ENCODE measurements at places on chromosomes 12 and 14.

GRCh38 chr12:103829092-103829491 lies 11.9 kb downstream of the NT5DC3 start:
- DNase-seq = no peak

- DNase-seq = no peak
Observed at GRCh38 chr12:111367661-111368221, 1.2 kb downstream of the PHETA1 start.

DNA sequence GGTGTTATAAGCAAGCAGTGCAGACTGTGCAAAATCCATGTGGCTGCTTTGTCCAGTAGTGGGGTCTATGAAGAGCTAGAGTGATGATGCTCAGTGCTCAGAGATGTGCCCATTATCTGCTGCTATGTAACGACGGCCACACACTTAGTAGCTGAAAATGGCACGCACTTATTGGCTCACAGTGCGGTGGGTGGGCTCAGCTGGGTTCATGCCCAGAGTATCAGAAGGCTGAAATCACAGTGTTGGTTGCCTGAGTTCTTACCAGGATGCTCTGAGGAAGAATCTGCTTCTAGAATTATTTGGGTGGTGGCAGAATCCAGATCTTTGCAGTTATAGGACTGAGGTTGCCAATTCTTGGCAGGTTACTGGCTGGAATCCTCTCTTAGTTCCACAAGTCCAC lies 124.7 kb downstream of the SLC15A4 start:
- no peak for DNase-seq

- no peak for DNase-seq
Observed at GRCh38 chr12:54475537-54475936, 2.1 kb upstream of the GTSF1 start.

- no peak for DNase-seq
Observed at GRCh38 chr12:132355742-132356681, 26.6 kb upstream of the GALNT9 start.

GRCh38 chr12:41731061-41731460 lies 413.6 kb downstream of the GXYLT1 start:
- DNase-seq = no peak

DNA sequence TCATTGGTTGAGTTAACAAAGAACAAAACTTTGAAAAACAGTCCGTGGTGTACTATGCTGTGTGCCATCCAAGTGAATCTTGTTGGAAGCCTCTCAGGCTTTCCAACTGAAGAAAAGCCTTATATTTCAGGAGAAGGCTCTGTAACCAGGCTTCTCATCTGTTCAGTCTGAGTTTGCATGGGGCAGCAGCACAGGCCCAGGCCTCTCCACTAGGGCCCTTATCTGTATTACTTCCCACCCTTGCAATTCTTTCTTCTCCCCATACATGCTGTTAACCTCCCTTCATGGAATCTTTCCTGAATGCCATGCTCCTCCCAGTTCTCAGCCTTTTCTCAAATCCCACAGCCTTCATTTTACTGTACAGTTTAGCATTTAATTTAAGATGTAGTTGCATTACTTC lies 28.3 kb downstream of the FRMD6 start:
- DNase-seq = no peak

GRCh38 chr12:27273114-27273513 lies 29.0 kb downstream of the STK38L start:
- no peak for DNase-seq

DNA sequence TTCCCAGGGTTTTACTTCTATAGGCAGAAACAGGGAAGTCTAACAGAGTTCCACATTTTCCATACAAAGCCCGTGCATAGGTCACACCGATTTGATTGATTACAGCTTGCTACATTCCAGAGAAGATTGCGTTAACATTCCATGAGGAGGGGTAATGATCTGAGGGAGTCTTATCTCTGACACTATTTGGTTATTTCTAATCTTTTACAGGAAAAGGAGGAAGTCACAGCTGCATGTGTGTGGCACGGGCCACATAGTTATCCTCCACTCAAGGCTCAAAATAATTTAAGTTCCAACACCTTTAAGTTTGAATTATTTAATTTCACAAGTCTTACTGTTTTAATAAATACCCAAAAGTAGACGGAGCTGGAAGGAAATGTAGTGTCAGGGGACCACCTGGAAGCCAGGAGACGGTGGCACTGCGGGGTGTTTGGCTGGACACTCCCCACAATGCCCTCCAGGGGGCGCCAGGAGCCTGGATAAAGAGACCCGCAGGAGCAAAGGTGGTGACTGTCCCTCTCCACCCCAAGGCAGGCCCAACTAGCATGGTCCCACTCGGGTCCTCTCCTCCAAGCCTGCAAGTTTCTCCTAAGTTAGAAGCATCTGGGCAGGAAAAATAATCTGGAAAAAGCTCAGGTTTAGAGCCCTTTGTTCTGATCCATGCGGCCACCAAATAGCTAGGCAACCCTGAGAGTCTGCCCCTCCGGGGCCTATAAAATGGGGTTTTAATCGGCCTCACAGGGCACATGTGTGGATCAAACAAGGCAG lies 20.2 kb downstream of the KRT8 start:
- no peak for DNase-seq

- no peak for DNase-seq
Observed at GRCh38 chr12:96710127-96710745, 196.8 kb upstream of the NEDD1 start.

- DNase-seq = no peak
Observed at GRCh38 chr14:32985866-32986265, 47.2 kb downstream of the NPAS3 start.
